ENCODE measurements at places on chromosomes 7 and 10.

GRCh38 chr7:33582104-33582503 is 323.2 kb upstream of the BMPER start:
- DNase-seq, result no peak

DNA sequence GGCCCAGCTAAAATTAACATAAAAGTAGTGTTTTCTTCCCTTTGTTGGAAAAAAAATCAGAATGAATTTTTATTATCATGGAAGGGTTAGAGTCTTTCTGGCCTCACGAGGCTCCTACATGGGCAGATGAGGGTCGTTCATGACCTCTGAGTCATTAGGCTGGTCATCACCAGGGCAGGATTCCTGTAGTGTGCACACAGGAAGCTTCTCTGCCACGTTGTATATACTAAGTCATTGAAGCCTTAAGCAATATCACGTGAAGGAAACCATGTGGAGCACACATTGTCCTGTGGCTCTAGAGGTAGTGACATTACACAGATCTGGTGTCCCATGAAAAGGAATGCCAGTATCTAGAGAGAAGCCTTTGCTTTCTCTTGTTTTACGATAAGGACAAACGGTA is 84.7 kb upstream of the C1QL3 start:
- no peak for DNase-seq

- DNase-seq, result no peak
These were observed 382.4 kb downstream of the SORCS3 start for GRCh38 chr10:105023211-105024111.

- no peak for DNase-seq
These were observed 78.4 kb downstream of the NRG3 start for GRCh38 chr10:81953420-81953819.

- DNase-seq, result no peak
These were observed 162.9 kb downstream of the GLI3 start for GRCh38 chr7:42074076-42074475.

DNA sequence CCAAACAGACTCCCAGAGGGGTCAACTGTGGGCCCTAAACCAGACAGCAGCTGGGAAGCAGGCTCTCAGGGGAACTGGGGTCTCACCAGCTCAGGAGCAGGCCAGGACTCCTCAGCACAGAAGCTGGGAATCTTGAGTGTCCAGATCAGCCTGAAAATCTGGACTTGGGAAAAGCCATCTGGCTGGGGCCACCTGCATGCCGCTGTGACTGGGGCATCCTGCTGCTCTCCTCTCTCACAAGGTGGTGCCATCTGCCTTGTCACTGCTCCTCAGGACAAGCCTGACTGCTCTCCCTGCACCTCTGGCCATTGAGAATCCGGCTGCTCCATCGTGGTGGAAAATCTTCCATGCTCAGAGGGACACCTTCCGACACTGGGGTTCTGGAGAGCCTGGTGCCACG is 141.4 kb downstream of the PLPP4 start:
- DNase-seq, result no peak

- no peak for DNase-seq
These were observed 53.2 kb upstream of the SYPL1 start for GRCh38 chr7:106165337-106165736.

DNA sequence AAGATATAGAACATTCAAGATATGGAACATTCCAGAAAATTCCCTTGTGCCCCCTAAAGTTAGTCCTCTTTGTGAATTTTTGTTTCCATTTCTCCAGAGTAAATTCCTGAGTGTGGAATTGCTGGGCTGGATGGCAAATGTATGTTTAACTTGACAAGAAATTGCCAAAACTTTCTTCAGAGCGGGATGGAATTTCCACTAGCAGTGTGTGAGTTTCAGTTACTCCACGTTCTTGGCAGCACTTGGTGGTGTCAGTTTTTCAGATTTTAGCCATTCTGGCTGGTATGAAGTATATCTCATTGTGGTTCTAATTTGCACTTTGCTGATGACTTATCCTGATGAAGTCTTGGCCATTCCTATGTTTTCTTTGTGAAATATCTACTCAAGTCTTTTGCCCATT is 71.2 kb downstream of the MGMT start:
- DNase-seq, result no peak

DNA sequence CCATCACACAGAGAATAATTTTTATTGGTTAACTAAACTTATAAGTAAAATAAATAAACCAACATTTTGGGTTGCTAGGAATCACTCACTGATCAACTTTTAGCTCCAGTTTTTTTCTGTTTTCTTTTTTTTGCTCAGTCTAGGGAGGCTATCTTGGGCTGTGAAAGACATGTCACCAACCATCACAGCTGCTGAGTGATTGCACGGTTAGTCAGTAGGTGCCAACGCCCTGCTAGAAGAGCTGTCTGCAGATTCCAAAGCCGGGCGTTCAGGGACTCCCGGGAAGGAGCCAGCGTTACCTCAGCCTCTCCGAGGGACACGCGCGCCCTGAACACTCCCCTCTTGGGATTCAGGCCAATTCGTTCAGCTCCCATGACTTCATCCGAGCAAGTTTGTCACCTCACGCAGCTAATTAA is 604 bp upstream of the STAM start:
- no peak for DNase-seq

DNA sequence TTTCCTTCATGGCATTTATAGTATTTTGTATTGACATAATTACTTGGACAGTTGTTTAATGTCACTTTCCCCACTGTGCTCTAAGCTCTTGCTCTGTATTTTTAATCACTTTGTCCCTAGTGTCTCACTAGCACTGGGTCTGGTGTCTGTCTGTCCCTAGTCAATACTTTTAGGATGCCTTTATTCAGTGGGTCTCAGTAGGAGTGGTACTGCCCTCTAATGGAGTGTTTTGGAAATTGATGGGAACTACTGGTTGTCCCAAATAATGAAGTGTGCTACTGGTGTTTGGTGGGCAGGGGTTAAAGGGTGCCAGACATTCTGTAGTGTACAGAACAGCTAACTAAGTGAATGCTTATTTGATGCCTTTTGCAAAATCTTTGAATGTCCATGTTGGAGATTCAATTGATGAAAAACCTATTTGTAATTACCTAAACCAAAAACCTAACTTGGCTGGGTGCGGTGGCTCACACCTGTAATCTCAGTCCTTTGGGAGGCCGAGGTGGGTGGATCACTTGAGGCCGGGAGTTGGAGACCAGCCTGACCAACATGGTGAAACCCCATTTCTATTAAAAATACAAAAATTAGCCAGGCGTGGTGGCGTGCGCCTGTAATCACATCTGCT is 33.3 kb downstream of the CDK14 start:
- peak; percentile 78 for DNase-seq

GRCh38 chr10:75828413-75828812 is 397.0 kb downstream of the LRMDA start:
- DNase-seq, result no peak
